NCI-H446 (cell line): ENCODE measurements at places on chromosomes 7 and 10.
A peak's percentile ranks its signal among the peaks of the same experiment; 100 is the strongest.

DNA sequence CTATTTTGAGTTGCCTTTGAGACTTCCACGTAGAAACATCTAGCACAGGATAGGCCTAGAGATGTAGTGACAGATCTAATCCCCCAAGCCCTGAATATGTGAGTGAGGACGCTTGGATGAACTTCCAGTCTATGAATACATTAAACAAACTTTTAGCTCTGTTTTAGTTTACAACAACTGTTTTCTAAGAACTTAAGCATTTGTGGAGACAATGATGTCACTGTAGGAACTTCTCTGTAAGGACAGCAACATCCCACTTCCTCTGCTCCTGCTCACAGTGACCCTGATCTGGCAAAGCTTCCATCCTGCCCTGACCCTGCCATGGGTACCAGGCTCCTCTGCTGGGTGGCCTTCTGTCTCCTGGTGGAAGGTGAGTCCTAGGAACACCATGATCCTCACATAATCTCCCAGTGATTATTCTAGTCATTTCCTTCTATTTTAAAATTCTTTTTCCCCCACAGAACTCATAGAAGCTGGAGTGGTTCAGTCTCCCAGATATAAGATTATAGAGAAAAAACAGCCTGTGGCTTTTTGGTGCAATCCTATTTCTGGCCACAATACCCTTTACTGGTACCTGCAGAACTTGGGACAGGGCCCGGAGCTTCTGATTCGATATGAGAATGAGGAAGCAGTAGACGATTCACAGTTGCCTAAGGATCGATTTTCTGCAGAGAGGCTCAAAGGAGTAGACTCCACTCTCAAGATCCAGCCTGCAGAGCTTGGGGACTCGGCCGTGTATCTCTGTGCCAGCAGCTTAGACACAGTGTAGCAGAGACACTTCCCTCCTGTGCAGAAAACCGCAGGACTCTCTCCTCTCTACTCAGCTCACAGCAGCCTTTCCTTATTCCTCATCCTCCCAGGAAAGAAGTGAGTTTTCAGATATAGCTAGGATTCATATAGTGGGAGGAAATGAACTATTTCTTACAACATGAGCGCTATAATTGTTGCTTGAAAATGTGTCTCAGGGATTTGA is 194.4 kb upstream of the PRSS1 start:
- DNase-seq, result no peak

DNA sequence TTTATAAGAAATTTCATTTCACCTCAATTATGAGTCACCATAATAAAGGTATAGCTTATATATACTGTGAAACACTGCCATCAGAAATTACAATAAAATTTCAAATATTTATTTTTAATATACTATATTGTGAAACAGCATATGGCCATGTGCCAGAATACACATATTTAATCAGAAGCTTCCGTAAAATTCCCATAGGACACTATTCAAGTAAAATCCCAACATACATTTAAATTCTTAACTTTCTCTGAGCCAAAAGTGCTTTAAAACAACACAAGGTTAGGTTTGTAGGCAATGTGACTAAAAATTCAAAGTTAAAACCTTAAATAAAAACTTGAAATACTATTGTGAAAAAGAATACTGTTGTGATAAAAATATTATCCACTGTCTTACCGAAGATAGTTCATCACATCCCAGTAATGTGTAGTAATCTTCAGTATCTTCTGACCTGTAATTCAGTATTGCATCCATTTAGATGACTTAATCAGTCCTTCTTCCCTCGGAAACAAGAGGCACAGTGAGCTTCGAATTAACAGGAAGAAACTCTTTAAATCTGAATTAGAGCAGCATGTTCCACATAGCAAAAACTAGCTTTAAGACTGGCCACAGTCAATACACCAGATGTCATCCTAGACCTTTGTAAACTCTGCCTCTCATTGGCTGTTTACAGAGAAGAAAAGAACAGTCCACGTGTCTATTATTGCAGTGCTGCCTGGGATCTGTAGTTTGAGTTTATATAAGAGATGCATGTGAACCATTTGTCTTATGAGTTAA is at the start of gene DNAJC12:
TSS of gene DNAJC12 (minus strand) at position 648 of the 774 bp plus-strand sequence. CDS start at position 471, 177 bp downstream.
- peak; percentile 24 for DNase-seq

DNA sequence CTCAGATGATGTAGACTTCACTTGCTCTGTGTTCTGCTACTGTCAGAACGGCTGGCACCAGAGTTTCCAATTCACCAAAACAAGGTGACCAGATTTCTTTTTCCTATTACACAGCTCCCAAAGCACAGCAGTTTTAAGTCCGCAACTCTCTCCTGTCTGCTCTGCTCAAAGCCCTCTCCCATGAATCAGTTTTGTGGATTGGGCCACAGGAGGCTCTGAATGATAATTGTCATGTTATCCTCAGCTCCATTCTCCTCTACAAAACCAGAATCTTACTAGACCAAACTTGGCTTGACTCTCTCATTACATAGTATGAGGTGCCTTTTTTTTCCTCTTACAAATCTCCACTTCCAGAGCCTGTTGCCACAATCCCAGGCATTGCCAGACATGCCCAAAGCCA is 223.5 kb downstream of the SNX13 start:
- no peak for DNase-seq

- peak; percentile 20 for DNase-seq
These were observed 228.1 kb upstream of the PFKP start for GRCh38 chr10:2839081-2839725.

DNA sequence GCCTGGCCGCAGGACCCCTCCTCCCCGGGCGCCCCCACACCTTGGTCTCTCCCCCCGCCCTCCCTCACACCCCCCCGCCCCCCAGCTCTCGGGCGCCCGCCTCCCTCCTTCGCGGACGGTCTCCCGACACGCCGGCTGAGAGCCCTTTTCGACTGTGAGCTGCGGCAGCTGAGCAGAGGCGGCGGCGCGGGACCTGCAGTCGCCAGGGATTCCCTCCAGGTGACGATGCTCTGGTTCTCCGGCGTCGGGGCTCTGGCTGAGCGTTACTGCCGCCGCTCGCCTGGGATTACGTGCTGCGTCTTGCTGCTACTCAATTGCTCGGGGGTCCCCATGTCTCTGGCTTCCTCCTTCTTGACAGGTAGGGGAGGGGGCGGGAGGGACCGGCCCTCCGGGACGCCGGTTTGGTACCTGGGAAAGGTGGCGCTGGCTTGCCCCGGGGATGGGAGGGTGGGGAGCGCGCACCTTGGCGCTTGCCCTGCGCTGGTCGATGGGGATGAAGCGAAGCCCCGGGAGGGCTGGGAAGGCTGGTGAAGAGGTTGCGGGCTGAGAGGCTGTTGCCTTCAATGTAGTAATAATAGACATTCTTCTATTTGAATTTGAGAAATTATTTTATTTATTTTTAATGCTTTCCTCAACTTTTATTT is at the start of gene BMPER:
TSS of gene BMPER (plus strand) at position 151 of the 644 bp plus-strand sequence. CDS start at position 226, 75 bp downstream.
- DNase-seq, result no peak

DNA sequence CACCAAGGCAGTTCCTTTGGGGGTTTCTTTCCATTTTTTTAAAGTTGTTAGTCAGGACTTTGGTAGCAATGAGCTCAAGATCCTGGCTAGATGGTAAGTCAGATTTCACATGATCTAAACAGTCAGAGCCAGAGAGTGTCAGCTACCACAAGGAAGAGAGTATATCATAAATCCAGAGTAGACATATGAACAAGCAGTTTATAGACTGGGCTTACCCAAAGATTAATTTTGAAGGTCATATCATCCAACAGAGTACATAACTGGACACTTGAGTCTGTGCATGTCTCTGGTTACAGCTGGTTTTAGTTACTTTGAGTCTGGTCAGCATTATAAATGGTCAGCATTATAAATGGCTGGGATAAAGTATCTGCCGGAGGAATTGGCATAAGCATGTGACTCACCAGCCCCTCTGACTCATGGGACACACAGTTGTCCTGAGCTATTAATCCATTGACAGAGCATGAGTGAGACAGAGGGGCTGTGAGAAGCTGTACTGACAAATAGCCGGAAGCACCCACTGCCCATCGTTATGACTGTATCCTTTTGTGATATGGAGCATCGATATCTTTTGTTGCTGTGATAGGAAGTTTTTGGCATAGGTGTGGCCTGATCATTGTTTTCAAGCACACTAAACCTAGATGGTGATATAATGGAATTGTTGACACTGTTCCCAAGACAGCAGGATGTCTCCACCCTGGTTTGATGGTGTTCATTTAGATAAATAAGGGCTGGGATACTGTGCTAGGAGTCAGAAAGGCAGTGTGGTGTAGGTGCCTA is 19.3 kb downstream of the PPP1R3C start:
- DNase-seq, result no peak

GRCh38 chr10:6351495-6351894 is 148.8 kb downstream of the PFKFB3 start:
- DNase-seq, result no peak

DNA sequence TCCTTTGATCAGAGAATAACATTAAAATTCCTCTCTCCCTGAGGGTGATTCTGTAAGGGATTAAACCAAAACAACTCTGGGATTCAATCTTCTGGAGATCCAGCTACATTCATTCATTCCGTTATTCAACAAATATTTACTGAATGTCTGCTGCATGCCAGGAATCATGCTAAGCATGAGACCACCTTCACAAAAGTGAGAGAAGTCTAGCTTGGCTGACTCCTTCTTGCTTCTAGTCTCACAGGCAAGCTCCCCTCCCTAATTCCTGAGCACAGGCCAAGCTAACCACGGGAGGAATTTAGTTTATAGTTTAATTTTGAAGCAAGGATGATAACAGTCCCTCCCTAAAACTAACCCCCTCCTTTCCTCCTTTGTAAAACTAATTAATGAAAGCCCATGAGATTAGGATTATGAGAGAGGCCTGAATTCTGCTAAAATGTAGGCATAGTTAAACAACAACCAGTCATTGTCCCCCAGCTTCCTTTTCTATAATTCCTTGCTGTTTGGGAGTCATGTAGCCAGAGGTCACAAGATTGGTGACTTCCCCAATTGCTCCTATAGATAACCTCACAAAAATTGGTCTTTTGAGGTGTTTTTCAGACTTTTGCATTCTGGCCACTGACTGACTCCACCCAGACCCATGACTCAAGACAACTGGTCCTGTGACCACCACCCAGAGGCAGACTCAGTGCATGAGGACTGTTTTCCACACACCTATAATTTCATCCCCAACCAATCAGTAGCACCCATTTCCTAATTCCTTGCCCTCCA is 113.5 kb downstream of the ITGB8 start:
- DNase-seq, result no peak

GRCh38 chr7:51950813-51951212 is 634.2 kb upstream of the COBL start:
- no peak for DNase-seq

DNA sequence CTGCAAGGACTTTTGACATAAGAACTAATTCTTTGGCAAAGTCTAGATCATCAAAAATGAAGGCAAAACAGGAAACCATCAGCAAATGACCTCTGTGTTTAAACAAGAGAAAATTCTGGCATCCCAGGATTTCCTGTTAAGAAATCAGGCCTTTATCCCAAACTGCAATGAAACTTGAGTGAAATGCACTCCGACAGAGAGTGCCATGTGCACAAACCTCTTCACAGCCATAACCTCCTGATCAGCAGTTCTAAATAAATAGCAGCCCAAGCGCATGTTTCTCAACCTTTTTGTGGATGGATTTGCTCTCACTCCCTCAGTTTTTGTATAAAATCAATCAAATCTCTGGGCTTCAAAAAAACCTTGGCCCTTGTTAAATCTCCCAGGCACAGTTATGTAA is 107.7 kb upstream of the EEPD1 start:
- DNase-seq, result no peak

DNA sequence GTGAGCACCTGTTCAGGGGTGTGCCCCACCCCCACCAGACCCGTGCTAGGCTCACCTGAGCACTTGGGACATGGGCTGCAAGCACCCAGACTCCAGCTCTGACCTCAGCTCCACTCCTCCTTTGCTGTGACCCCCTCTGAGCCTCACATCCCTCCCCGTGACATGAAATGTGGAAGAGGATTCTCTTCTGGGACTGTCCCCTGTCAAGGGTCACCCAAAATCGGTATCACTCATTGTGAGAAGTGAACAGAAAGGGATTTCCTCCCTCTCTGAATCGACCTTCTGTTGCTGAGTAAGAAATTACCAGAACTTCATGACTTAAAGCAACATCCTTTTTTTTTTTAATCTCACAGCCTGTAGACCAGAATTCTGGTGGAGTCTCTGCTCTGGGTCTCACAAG is 6.2 kb upstream of the CHST15 start:
- DNase-seq, result no peak

DNA sequence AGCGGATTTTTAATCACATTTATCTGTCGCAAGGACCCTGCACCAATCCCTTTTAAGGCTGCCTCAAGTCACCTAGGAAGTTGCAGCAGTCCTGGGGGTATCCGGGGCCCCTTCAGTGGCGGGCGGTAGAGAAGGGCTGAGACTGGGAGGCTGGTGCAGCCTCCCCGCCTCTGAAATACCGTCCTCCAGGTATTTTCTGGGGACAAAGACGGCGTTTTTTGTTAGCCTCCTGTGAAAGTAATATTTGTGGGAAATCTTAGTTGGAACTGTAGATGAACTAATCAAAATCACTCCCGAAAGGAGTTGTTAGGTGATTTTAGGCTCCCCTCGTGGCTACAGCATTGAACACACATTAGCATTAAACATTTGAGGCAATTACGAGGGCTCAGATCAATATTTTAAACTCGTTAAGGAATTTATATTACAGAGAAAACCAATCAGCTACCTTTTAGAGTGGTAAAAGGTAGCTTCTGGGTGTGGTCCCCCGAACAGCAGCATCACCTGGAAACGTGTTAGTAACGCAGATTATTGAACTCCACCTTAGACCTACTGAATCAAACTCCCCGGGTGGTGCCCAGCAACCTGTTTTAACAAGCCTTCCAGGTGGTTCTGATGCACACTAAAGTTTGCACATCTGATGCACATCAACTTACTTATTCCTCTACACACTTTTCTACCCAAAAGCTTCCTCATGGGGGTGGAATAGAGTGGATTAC is 530 bp upstream of the ANXA7 start:
- no peak for DNase-seq

DNA sequence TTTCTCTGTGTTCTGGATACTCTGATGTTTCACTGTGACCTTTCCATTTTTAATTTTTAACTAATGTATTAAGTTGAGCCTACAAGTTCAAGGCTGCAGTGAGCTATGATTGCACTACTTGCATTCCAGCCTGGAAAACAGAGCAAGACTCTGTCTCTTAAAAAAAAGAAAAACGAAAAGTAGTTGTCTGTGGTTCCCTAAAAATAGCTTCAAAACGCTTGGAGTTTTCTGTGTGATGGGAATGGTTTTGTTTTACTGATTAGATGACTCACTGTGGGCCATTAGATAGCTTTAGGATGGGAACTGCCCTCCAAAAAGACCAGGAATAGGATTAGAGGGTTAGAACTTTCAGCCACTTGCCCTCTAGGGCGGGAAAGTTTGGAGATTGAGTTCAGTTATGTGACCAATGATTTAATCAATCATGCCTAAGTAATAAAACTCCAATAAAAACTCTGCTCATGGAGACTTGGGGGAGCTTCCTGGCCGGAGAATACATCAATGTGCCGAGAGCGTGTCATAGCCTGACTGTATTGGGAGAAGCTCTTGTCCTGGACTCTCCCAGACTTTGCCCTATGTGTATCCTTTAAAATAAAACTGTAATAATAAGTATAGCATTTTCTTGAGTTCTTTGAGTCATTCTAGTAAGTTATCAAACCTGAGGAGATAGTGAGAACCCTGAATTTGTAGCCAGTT is 147.1 kb downstream of the LYZL1 start:
- DNase-seq, result no peak

GRCh38 chr10:15579605-15580004 is 140.1 kb downstream of the ITGA8 start:
- no peak for DNase-seq

GRCh38 chr10:100886963-100887362 is 25.8 kb upstream of the SLF2 start:
- no peak for DNase-seq
